NCI-H1436 (cell line): ENCODE measurements at places on chromosomes 7 and 10.

DNA sequence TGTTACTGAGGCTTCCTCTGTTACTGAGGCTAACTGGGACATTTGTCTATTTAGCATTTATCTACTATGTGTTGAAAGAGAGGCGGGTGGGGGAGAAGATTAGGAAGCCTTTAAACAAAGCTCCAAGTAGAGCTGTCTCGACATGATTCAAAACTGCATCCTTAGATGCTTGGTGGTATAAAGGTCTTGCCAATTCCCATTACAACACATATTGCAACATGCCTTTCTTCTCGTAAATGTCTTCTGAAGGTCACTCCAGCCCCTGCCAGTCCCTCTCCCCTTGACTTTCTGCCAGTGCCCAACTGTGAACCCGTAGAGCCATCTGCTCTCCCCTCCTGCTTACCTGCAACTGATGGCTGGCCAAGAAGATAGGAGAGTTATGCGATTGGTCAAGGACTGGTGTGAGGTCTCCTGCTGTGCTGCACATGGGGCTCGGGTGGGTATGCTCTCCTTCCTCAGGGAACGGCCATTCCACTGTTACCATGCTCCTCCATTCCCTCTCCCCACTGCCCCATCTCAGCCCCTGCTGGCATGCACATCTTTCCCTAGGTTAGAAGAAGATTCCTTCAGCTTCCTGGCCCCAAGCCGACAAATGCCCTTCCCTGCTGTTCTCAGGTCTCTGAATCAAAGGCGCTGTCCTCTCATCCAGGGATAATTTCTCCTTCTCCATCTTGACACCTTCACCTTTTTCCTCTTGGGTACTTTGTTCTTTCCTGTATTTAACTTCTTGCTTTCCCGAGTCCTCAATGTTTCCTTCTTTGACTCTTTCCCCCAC is 43.6 kb upstream of the ZNF32 start:
- no peak for DNase-seq

DNA sequence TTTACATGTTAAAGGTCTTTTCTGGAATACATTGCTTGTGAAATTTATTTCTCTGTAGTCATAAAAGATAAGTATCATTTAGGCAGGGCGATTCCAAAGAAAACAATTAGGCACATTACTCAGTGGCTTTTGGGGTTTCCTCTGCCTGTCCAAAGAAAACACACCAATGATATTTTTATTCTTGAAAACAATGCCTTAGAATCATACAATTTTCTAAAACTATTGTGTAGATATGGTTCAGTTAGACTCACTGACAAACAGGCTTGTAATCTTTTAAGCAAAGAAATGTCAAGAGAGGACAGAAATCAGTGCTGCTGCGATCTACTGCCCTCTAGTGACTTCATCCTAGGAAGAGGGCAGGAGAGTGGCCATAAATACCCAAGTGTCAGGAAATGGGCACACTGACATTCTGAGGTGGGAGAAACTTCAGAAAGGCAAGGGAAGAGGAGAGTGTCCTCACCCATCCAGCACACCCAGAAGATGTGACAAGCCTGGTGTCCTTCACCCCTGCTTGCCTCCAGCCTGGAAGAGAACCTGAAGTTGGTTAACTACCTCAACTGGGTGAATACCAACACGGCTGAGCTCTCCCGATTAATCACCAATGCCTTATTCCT is 120.5 kb downstream of the GALNT11 start:
- DNase-seq, result no peak

GRCh38 chr7:44791278-44792219 is 4.9 kb upstream of the PPIA start:
- no peak for DNase-seq

- no peak for DNase-seq
Measured at GRCh38 chr7:86760236-86760635, 116.5 kb downstream of the GRM3 start.

GRCh38 chr7:66143876-66144332 is 29.3 kb downstream of the CRCP start:
- no peak for DNase-seq
